ENCODE measurements at places on chromosomes 7 and 10. TPM values are rescaled to one million over a fixed set of nuclear protein-coding genes. Genes with fewer than 3 reads are reported as not detected.

CACNA2D1 gene
- 197 TPM for total RNA-seq

PPP1R3A gene
- 194 TPM for total RNA-seq

DNA sequence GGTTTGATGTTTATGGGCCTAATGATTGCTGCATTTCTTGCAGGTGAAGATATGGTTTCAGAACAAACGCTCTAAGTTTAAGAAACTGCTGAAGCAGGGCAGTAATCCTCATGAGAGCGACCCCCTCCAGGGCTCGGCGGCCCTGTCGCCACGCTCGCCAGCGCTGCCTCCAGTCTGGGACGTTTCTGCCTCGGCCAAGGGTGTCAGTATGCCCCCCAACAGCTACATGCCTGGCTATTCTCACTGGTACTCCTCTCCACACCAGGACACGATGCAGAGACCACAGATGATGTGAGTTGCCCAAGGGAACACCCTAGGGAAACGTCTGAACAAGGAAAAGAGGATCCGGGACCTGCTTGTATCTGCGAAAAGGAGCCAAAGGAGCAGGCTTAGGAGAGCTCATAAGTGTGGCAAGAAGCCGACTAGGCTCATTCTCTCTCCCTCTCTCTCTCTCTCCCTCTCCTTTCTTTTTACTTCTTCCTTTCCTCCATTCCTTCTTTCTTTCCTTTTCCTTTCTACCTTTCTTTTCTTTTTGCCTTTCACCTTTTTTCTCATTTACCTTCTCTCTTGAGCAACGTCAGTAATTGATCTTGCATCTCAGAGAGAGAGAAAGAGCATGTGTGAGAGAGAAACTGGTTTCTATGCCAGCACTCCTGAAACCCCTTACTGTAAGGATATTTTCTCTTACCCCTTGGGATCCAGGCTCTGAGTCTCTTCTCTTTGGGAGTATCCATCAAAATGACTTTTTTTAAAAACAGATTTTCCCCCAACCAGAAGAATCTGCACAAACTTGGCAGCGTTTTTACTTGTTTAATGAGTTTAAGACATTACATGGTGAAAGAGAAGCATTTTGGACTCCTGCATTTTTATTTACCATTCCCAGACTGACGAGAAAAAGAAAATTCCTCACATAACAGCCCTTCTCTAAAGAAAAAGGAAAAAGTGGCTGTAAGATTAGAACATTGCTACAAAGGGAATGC lies 4.7 kb downstream of the DLX6 start:
- DNase-seq: peak; percentile 5

GRCh38 chr10:38038107-38038931 lies 27.8 kb downstream of the ZNF33A start:
- no peak for DNase-seq

DNA sequence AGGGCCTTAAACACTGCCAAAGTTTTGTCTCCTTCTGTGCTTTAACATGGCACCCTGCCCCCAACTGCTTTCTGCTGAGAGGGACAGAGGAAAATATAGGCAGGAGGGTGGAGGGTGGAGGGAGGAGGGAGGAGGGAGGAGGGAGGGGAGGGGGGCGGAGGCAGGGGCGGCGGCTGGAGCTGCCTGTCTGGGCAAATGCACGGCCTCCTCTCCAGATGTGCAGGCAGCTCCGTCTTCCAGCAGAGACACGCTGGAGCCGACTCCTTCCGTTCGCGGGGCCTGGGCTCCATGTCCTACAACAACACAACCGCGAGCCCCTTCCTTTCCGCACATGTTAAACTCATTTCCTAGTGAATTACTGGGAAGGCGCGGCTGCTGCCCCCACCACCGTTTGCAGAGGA lies 14.2 kb downstream of the EBF3 start:
- peak; percentile 94 for DNase-seq

DNA sequence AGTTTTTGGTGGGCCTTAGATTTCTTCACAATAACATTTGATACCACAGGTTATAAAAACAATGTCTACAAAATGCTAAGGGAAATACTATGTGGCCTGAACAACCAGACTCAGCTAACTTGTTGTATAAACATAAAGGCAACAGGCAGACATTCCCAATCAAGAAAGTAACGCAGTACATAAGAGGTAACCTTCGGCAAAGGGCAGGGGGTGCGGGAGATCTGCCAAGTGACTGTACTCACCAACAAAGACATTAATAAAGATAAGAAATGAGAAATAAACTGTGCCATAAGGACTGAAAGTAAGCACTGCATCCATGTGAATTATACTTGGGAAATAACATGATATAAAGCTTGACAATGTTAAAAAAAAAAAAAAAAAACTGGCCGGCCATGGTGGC lies 15.4 kb downstream of the NSUN6 start:
- DNase-seq: no peak

DNA sequence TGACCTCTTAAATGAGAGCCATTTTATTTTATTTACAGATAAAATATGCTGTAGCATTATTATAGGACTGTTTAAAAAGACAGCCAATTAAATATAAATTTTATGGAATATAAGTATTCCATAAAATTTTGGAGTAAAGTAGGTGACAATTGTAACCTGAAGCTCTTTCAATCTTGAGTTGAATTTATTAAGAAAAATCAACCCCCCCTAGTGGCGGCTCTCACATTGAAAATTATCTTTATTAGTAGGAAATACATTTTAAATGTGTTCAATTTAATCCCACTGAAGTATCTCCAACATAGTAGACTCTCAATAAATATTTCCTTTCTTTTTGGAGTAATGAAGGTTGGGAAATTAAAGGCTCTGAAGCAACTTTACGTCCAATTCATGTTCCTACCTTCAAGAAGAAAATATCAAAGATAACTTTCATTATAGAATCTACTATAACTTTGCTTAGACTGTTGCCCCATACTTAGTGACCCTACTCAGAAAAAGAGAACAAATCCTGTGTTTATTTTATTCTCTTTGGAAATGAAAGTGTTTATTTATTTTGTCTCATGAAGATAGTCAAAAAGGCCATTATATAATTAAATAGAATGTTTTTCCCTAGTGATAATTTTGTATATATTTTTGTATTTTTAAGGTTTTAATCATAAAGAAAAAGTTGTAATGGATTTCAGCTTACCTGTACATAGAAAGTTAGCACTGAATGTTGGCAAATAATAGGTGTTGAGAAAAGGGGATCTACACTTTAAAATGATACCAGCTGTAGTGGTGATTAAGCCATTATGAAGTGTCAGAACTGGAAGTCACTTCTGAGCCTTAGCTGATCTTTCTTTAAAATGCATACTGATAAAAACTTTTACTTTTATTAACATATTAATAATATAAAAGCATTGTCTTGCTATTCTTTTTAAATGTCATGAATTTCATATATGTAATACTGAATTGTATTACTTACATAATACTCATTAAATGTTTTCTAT lies 3.3 kb downstream of the AHR start:
- peak; percentile 71 for DNase-seq

- peak; percentile 32 for DNase-seq
Measured at GRCh38 chr10:24034571-24034970, 174.4 kb upstream of the KIAA1217 start.
